ENCODE measurements at places on chromosomes 7 and 10.

GRCh38 chr7:120441850-120442249, 168.9 kb downstream of the KCND2 start:
- no peak for DNase-seq

DNA sequence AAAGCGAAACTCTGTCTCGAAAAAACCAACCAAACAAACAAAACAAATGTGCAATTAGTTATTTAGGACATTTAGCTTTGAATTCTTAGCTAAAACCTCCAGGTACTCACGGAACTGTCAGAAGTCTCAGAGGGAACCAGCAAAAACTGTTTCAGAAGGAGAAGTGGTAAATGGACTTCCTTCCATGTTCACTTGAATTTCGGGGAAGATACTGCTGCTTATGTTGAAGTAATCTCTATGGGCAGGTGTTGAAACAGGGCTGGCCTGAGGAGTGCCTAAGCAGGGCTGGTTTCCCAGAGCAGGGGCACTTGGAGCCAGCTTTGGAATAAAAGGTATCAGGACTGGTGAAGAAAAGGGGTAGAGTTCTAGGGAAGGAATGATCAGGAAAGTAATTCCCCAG, 2.4 kb upstream of the EXOC6 start:
- DNase-seq, result no peak

- no peak for DNase-seq
These were observed 3.3 kb downstream of the SLC26A3 start for GRCh38 chr7:107799647-107800264.

DNA sequence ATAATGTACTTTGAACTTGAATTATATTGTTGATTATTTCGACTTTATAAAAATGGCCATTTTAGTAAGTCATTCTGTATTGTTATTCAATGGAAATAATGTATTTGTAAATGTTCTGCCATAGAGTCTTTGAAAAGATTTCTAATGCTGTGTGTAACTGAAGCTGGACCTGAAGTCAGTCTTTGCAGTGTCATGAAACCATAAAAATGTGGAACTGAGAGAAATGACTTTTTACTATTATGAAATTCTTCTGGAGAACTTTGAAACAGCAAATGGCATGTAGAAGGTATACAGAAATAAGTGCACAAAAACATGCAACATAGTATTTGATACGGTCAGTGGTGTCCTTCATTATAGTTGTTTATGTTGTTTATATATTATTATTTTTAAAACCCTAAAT, 59.7 kb upstream of the ADRA2A start:
- no peak for DNase-seq

GRCh38 chr10:74587109-74587854, 239.1 kb upstream of the KAT6B start:
- DNase-seq, result no peak

GRCh38 chr10:116070743-116071320, 202.2 kb downstream of the GFRA1 start:
- no peak for DNase-seq

DNA sequence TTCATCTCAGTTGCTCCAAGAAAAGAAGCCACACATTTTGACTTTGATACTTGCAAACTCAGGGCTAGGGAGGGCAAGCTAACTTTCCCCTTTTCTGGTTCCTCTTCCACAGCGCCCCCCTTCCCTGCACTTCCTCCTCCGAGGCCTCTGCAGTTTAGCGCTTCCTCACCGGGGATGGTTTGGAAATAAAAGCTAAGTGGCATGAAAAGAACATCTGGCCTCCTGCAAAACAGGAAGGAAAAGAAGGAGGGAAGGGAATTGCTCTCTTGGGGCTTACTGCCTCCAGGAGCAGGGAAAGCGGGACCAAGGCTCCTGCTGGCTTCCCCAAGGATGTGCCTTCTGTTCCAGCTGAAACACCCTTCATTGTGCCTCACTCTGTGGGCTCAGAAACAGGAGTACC, 42.3 kb downstream of the PRKCQ start:
- no peak for DNase-seq

GRCh38 chr7:7761974-7762779, 43.8 kb upstream of the RPA3 start:
- peak; percentile 32 for DNase-seq

GRCh38 chr10:2611603-2612002, 455.7 kb upstream of the PFKP start:
- no peak for DNase-seq

- DNase-seq, result no peak
These were observed 88.0 kb downstream of the CELF2 start for GRCh38 chr10:11105676-11106004.

DNA sequence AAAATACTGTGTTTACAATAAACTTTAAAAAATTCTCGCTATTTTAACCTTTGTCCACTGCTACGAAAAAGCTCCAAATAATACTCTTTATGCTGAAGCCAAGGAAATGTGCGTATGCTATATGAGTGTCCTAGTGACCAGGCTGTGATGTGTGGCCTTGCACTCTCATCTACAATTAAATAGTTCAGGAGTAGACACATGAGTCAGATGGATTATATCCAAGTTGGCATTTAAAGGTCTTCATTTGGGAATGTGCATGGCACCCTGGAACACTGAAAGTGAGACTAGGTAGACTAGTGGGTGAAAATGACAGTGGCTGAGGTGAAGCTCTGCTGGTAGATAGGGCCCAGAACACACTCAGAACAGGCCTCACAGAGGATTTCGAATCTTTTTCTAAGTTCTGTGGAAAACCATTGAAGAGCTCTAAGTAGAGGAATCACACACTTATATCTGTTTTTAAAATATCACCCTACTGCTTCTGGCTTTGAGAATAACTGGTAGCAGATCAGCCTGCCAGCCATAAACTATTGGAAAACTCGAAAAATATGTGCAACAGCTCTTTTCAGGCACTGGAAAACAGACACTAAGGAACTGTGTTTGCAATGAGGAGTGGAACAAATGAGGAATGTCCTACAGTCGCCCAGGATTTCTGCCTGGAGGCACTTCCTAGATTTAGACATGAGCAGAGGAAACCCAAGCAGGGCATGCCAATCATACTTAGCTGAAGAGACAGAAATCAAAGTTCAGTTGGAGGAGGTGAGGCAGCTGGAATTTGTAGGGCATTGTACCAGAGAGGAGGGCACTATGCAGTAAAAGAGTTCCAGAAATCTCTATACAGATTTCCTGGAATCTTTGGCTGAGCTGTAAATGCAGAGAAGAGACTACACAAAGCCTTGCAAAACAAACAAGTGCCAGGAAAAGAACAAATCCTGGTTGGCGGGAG, 603.8 kb upstream of the LRRTM3 start:
- DNase-seq, result peak; percentile 20

GRCh38 chr10:44983895-44984278, 5.3 kb upstream of the DEPP1 start:
- DNase-seq, result no peak

GRCh38 chr7:150648353-150649079, 16.3 kb upstream of the GIMAP6 start:
- DNase-seq, result no peak

- DNase-seq, result no peak
These were observed 5.1 kb downstream of the SGMS1 start for GRCh38 chr10:50618624-50619023.

DNA sequence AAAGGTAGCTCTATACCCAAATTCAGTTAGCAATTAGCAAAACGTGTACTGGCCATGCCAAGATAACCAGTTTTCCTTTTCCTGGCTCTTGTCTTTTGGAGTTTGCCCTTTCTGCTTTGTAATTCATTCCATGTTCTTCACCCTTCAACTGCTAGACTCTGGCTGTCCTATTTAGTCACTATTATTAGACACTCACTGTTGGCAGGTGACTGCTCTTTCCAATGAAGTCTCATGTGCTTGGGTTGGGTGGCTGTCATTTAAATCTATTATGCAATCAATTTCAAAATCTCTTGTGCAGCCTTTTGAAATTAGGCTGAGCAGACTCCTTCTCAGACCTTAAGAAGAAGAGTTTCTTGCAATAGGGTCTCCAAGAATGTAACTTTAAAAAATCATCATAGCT, 266.5 kb downstream of the GPR158 start:
- no peak for DNase-seq

- no peak for DNase-seq
These were observed 625.1 kb upstream of the ANKRD30A start for GRCh38 chr10:36500266-36500665.

Measured in fibroblast of lung (primary cell).